ENCODE measurements at places on chromosomes 16 and 17. TPM values are rescaled to one million over a fixed set of nuclear protein-coding genes. Genes with fewer than 3 reads are reported as not detected.

GRCh38 chr17:72165192-72165866, 44.5 kb downstream of the SOX9 start:
- no peak for DNase-seq

ADAD2 gene
- not detected for total RNA-seq

MPP3 gene
- 10.8 TPM for total RNA-seq

DNA sequence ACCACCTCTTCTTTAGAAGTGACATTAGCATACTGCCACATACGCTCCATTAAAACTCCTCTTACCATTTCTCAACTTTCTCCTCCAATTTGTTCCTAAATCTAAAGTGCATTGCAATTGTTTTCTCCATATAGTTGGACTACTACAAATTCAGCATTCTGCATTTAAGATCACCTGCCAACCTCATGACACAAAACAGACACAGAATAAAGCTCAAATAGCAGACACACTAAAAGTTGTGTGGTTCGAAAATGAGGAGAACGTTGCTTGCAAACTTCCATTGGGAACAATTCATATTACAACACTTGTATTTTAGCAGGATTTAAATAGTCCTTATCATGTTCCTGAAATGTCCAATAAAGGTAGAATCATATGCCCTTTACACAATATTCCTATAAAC, 14.5 kb downstream of the ARHGAP17 start:
- DNase-seq = no peak

DNA sequence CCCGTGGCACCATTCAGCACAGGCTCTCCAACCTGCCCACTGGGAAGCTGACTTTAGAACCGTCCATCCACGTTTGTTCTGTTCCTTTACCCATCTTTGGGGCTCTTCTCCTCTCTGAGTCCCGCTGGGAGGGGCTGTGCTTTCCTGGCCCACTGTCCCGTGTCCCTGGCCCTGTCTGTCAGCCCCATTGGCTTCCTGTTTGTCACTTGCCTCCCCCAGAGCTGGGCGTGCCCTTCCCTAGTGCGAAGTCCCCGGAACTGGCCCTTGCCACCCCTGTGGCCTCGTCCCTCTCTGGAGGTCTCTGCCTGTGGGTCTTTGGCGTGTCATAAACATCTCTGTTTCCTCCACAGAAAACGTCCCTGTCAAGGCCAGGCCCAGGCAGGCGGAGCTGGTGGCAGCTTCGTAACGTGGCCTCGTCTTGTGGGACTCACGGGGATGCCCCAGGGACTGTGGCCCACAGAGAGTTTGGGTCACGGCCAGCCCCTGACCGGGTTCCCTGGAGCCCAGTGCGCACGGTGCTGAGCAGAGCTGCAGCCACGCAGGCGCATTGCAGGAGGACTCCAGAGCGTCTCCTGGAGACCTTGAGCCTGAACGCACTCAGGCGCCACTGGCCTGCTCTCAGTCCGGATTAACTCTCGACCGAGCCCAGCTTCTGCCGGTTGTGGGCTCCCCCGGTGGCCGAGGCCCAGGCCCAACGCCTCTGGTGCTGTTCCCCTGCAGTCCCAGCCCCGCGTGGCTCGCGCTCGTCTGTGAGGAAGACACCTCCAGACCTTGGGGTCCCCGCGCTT, 7.3 kb downstream of the CHMP6 start:
- DNase-seq = no peak

CCL17 gene
- total RNA-seq = not detected

GRCh38 chr17:27947005-27947406, 53.8 kb upstream of the LYRM9 start:
- DNase-seq = no peak

- DNase-seq = no peak
These were observed 45.4 kb upstream of the MYOCD start for GRCh38 chr17:12620200-12620720.

CHAD gene
- not detected for total RNA-seq

DNAH2 gene
- total RNA-seq = not detected

DNA sequence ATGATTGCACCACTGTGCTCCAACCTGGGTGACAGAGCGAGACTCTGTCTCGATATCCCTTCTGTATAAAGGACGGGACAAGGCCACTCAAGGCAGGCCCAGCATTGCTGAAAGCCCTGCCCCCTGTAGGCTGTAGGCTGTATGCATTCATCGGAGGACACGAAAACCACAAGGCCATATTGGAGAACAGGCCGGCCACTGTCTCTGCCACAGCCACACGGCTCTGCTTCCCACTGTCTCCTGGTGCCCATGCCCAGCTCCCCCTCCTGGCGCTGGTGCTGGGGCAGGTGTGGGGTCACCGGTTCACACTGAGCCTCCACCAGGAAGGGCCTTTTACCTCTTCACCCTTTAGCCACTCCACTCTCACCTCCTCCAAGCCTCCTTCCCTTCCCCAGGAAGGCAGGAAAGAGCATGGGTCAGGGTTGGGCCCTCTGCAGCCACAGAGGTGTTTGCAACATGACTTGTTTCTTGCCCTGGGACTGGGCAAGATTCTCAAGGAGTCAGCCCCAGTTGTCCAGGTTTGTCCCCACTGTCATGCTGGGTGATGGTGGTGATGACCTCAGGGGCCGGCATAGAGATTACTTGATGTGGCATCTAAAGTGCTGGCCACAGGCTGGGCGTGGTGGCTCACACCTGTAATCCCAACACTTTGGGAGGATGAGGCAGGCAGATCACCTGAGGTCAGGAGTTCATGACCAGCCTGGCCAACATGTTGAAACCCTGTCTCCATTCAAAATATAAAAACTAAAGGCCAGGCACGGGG, 5.3 kb upstream of the NTN3 start:
- DNase-seq = no peak

AANAT gene
- not detected for total RNA-seq

DNA sequence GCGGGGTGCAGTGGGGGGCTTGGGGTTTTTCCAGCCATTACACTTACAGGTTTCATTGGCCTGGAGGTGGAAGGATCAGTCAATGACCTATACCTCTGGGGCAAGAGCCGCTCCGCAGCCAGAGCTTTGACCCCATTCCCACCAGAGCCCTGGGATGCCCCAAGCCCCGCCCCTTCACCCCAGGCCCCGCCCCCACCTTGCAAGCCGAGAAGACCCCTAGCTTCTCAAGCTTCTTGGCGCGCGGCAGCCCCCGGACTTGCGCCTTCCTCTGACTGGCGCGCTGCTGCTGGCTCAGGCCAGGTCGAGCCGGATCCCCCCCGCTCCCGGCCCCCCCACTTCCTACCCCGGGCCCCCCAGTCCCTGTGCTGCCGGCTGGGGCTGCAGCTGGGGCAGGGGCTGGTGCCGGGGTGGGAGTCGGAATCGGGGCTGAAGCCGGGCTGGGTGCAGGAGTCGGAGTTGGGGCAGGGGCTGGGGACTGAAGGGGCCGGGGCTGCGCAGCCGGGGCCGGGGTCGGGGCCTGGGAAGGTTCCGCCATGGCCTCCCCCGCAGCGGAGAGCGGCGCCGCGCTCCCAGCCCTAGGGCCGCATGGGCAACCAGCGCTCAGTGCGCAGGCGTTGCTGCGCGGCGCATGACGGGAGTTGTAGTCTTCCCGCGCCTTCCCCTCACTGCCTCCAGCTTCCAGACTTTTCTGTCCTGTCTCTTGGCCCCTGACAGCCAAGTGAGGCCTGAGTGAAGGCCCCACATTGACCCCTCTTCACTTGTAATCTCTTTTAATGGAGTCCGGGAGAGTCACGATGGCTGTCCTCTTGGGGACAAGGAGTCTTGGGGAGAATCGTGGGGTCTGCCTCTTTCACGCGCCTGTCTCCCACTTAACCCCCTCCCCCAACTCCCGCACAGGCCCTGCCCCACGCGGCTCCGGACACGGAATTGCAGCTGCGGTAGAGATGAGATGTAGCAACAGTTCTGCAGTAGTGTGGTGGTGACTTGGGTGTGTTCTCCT, at the start of gene KAT2A:
Gene KAT2A, minus strand, starts transcription at position 598 of the 1,000 bp plus-strand sequence. Its CDS starts 63 bp downstream, at position 535.
- no peak for DNase-seq

DNA sequence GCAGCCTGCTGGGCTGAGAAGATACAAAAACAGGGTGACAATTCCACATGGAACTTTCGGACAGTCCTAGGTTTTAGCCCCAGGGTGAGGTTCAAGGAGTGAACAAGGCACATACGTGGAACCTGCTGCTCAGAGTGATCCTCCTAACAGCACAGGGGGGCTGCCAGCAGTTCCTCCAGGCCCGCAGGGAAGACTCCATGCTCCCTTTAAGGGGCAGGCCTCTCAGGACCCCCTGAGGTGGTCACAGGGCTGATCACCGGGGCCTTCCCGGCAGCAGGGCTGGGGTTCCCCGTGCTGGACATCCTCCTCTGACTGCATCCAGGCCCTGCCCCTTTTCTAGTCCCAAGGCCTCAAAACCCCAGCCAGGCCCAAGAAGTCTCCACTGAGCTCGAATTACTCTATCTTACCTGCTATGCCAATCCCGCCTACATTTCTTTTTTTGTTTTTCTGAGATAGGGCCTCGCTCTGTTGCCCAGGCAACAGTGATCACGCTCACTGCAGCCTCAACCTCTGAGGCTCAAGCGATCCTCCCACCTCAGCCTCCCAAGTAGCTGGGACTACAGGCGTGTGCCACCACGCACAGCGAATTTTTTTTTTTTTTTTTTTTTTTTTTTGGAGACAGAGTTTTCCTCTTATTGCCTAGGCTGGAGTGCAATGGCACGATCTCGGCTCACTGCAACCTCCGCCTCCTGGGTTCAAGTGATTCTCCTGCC, 10.4 kb downstream of the CANT1 start:
- DNase-seq = no peak

DNA sequence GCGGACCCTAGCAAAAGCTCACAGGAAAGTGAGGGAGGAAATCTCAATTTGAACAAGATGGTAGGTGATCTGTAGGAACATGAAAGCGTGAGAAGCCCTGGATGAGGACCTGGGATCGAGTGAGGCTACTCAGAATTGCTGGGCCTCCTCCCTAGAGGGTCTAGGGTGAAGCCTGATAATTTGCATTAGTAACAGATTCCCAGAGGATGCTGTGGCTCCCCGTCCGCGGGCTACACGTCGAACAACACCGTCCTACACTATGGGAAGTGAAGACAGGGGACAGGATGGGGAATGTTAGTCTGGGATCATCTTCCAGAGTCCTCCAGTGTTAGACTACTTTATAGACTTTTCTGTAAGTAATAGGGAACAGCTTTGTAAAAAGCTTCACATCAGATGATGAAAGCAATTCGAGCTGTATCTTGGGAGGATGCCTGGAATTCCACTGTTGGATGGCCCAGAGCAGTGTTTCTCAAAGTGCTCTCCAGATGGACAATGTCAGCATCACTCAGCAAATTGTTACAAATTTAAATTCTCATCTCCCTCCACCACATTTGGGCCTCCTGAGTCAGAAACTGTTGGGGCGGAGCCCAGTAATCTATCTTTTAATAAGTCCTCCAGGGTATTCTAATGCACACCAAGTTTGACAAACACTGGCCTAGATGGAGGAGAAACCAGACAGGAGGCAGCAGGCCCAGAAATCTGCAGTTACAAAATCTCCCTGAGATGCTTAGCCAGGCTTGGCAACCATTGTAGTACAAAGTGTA, 6.5 kb downstream of the FNDC8 start:
- no peak for DNase-seq

DNA sequence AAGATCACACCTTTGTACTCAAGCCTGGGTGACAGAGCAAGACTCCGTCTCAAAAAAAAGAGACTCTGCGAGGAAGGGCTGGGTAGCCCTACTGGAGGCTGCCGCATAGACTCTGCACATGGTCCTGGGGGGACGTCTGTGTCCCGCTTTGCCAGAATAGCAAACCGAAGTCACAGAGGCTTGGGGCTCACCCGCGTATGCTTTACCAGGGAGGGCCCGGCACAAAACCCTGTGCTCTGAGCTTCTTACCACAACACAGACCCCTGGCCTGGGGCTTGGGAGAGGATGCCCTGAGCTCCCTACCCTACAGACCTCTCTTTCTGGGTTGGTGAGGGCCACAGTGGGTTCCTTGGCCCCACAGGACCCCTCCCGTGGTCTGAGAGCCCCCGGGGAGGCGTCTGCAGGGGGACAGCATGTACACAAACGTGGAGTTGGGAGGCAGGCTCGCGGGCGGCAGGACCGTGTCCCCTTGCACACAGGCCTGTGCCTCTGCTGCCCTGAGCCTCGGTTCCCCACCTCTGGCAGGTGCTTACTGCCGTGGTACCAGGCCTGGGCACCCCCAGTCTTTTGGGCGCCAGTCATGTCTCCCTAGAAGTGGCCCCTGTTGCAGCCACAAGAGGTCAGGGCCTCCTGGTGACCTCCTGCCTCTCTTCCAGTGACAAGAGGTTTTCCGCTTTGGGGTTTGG, 13.8 kb downstream of the CPNE7 start:
- no peak for DNase-seq

GRCh38 chr17:61160789-61161445, 238.7 kb upstream of the TBX2 start:
- no peak for DNase-seq

KIF2B gene
- total RNA-seq = not detected

NT5M gene
- total RNA-seq = 38.7 TPM

SRSF1 gene
- total RNA-seq = 299 TPM

OR3A2 gene
- total RNA-seq = not detected

DNA sequence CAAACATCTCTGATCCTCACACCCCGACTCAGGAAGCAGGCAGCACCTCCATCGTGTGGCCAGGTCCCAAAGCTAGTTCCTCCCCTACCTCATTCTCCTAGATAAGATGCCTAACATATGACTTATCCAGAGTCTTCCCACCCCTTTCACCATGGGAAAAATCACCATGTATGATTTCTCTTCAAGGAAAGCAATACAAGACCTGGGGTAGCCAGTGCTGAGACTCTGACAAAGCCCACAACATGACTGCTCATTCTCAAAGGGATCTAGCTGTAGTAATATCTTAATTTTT, 45.1 kb downstream of the CMTM4 start:
- DNase-seq = no peak

PITPNM3 gene
- total RNA-seq = 0.65 TPM

DNA sequence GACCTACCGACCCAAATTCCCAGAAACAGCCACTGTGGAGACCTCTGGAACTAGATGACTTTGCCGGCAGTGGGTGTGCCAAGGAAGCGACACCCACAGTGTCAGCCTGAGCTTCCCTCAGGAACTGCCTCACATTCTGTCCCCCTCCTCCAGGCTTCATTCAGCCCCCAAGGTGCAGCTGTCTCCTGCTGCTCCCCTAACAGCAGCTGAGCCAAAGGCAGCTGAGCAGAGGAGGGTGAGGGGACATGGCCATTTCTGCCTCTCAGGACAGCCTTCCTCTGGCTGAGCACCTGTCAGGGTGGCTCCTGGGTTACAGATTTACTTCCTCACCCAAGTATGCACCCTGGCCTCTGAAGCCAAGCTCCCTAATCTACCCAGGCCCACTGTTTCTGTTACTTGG, 22.1 kb upstream of the MTMR4 start:
- DNase-seq = no peak

CCL4 gene
- total RNA-seq = not detected

DNA sequence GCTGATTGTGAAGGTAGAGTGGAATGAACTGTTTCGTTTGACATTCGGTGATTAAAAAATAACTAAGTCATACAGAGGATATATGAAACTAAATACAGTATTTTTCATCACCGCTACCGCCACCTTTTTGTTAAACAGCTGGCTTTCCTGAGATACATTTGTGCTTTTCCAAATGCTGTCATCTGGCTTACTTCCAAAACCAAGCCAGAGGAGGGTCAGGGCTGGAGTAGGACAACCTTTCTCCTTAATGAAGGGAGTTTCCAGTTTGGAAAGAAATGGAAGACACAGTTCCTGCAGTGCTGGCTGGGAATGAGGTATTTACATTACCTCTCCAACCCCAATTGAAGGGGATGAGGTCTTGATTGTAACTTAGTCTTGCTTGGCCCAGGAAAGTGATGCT, 3.2 kb downstream of the TNRC6C start:
- DNase-seq = no peak

RPL26 gene
- 2,667 TPM for total RNA-seq

GRCh38 chr17:17034496-17035075, 7.7 kb upstream of the MPRIP start:
- no peak for DNase-seq
